AG04450 (cell line): ENCODE measurements at places on chromosomes 1 and 21.

GRCh38 chr1:3040004-3040403 lies 18.7 kb downstream of the ACTRT2 start:
- no peak for DNase-seq

- no peak for DNase-seq
These were observed 27.9 kb upstream of the KIRREL1 start for GRCh38 chr1:157965584-157965983.

- DNase-seq, result no peak
These were observed 170.7 kb downstream of the PSMG1 start for GRCh38 chr21:39012326-39013230.

- no peak for DNase-seq
These were observed 144.0 kb upstream of the CD34 start for GRCh38 chr1:208054911-208055379.

DNA sequence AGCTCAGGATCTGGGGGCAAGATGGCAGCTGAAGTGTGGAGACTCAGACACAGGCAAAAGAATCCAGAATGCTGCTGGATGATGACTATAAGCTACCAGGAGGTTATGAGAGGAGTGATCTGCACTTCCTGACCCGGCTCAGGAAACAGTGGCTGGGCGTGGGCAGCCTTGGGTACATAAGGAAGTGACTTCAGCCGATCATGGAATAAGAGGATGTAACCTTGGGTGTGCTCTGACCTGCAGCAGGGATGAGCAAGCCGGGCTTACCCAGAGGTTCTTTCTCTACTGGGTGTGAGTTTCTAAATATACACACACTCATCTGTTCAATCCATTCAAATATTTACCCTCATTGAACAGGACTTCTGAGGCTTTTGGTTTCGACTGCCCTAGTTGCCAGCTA lies 62.7 kb downstream of the CD34 start:
- no peak for DNase-seq

GRCh38 chr1:109944541-109944940 lies 33.9 kb downstream of the CSF1 start:
- no peak for DNase-seq

- DNase-seq, result no peak
These were observed 94.0 kb upstream of the KIF26B start for GRCh38 chr1:245060684-245061374.

- DNase-seq, result no peak
These were observed 47.3 kb upstream of the GPR37L1 start for GRCh38 chr1:202075389-202075788.

DNA sequence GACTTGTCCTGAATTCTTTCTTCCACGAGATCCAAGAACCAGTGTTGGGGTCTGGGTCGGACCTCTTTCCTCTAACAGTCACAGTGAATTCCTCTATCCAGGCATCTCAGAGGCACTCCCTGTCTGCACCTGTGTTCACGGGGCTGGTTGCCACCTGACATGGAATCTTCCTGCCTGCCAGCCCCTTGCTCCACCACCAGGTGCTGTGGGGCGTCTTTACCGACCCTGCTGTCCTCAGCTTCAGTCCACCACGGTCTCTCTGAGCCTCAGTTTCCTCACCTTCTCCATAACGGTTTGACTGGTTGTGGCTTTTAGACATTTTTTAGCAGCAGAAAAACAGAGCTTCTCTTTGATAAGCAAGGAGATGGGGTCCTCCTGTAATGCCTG lies 62.7 kb downstream of the SDC3 start:
- no peak for DNase-seq

- no peak for DNase-seq
These were observed 25.6 kb upstream of the KAZN start for GRCh38 chr1:14572861-14573260.

DNA sequence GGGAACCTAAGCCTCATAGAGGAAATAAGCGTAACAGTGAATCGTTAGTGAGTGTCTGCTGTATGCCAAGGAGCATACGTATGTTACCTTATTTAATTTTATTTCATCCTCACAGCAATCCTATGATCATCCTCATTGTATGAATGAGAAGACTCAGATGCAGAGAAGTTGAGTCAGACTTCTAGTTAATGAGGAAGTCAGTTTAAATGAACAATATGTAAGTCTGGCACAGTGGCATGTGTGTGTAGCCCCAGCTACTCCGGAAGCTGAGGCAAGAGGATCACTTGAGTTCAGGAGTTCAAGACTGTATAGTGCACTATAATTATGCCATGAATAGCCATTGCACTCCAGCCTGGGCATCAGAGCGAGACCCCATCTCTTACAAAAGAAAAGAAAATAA lies 148.0 kb downstream of the ZZZ3 start:
- no peak for DNase-seq

GRCh38 chr1:64000021-64000420 lies 203.4 kb upstream of the UBE2U start:
- no peak for DNase-seq

DNA sequence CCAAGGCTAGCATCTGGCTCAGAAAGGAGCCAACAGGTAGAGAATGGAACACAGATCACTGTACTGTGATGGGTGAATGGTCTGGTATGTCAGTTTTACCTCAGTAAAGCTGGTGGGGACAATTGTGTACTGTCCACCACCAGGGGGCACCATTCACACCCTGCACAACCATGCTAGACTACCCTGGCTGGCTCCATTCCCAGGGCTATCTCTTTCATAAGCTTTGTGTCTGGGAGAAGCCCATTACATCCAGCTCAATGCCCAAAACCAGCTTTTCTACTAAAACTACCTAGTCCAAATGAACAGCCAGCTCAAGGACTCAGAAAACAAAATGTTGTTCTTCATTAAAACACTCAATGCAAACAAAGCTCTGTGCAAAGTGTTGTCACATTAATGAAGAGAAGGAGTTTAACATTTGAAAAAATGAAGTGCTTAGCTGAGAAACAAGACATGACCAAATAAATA lies 62.0 kb upstream of the RASAL2 start:
- peak; percentile 87 for DNase-seq

DNA sequence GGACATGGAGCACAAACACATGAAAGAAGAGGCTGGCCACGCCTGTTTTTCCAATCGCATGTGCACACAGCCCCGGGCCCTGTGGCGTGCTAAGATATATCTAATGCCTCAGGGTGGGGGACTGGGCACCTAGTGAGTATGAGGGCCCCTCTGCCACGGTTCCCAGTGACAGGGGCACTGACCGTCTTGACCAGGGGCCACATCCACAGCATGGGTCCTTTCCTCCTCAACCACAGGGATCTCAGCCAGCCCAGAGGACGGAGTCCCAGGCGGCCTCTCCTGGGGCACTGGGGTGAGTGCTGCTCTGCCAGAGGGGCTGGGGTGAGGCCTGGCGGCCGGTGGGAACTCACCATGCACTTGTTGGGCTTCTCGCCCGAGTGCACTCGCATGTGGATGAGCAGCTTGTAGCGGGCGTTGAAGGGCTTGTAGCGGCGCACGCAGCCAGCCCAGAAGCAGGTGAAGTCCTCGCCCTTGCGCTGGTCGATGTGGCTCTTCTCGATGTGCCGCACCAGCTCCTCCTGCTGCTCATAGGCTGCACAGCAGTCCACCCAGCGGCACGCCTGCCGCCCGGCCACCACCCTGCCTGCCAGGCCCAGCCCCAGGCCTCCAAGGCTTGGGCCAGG lies 134.7 kb downstream of the DMRTB1 start:
- DNase-seq, result no peak

GRCh38 chr1:46401964-46402626 lies 8.0 kb downstream of the FAAH start:
- peak; percentile 86 for DNase-seq

GRCh38 chr1:178768423-178768822 lies 43.4 kb downstream of the RALGPS2 start:
- DNase-seq, result no peak

DNA sequence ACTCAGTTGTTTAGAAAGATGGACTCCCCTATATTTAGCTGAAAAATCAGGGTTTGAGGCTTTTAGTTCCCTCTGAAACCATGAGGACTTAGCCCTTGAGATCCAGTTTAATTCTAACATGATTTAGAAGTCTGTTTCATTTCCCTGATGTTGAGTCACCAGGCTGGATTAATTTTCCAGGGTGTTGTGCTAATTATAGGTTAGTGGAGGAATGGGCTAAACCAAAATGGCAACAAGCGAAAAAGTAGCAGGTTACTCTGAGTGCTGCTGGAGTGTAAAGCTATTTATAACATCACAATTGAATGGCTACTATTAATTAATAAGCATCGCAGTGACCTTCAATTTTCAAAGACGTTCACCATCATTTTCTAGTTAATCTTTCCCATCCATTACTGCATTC lies 15.5 kb upstream of the USP24 start:
- no peak for DNase-seq

- DNase-seq, result no peak
These were observed 6.7 kb downstream of the MYCL start for GRCh38 chr1:39894884-39895495.

GRCh38 chr1:99496067-99496466 lies 149.8 kb upstream of the PALMD start:
- no peak for DNase-seq

- no peak for DNase-seq
These were observed 304.7 kb downstream of the DUSP10 start for GRCh38 chr1:221437171-221437570.

- DNase-seq, result no peak
These were observed 22.4 kb downstream of the NADK start for GRCh38 chr1:1755852-1756251.

DNA sequence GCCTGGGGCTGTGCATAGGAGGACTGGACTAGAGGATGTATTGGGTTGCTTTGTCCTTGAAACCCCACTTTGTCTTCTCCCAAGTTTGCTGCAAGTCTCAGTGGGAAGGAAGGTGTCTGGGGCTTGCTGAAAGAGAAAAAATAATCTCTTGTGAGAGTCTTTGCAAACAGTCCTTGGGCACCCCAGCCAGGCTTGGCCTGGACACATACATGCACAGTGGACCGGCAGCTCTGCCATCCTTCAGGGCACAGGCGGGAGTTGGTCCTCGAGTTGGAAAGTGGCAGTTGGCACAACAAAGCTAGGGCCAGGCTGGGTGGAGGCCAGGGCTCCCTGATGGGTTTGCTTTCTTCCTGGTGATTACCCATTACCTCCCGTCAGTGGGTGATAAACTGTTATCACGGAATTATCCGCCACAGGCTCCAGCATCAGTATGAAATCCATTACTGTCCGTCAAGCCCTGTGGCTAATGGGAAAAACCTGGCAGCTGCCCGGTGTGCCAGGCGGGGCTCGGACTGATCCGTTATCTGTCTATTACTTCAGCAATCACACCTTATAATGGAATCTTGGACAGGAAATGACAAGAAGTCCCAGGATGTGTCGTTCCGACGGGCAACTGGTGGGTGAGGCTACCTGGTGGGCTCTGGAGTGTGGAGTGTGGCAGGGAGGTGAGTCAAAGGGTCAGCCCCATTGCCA lies 265.7 kb downstream of the GRIK3 start:
- no peak for DNase-seq

DNA sequence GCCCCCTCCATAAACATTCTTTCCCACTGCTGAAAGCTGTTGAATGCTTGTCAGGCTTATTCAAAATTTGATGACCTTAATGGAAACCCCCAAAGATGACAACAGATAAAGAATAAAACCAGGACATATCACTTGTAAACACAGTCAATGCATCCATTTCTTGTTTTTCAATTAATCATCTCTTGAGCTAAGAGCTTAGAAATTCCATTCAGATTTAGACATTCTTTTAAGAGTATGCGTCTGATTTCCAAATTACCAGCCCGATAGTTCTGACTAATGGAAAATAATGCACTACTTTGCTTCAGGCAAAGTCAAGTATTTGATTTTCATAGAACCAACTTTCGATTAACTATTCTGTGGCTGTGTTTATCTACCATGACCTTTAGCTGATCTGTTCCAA lies 100.6 kb upstream of the RUNX1 start:
- no peak for DNase-seq

- no peak for DNase-seq
These were observed 24.5 kb downstream of the SSX2IP start for GRCh38 chr1:84665703-84666317.

GRCh38 chr21:37525810-37526209 lies 159.2 kb downstream of the DYRK1A start:
- no peak for DNase-seq

GRCh38 chr21:18269856-18270255 lies 25.2 kb downstream of the CHODL start:
- DNase-seq, result no peak

DNA sequence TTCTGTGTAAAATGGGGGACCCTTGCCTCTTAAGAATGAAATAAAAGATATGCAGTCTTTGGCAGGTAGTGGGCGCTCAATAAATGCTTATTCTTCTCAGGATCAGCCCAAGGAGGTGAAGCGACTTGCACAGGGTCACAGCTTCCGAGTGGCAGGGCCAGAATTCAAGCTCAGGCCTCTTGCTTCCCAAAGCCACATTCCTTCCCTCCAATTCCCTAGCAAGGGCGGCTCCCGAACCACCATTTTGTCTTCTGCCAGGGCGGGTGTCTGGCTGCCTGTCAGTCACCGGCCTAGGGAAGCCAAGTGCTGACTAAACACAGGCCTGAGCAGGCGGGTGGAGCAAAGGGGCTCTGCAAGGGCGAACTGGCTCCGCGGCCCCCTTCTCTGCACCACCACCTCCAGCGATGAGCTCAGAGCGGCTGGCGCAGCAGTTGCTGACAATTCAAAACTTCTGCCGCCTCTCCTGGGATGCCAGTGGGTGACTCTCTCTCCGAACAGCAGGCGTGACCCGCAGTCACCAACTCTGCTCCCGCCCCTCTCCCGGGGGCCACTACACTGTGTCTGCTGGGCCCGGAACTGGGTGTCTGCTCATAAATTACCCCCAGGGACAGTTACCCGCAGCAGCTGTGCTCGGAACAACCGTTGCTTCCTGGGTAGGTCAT lies 10.8 kb downstream of the GPR3 start:
- DNase-seq, result no peak

DNA sequence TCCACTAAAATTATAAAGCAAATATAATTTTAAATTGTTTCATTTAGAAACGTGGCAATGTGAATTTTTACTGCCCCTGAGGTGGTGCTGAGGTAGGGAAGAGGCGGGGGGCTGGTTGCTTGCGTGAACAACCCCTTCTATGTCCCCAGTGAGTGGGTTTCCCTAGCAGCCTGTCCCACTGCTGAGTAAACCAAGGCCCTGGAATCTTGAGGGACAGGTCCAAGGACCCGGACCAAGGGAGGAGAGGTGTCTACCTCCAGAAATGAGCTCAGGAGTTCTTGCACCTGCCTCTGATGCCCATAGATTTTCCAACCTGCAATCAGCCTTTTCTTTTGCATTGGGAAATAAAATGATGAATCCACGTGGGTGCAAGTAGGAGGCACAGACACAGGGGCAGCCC lies 649 bp upstream of the LDLRAD1 start:
- DNase-seq, result no peak
